ENCODE measurements at places on chromosomes 2 and 18.
A peak's percentile ranks its signal among the peaks of the same experiment; 100 is the strongest.

DNA sequence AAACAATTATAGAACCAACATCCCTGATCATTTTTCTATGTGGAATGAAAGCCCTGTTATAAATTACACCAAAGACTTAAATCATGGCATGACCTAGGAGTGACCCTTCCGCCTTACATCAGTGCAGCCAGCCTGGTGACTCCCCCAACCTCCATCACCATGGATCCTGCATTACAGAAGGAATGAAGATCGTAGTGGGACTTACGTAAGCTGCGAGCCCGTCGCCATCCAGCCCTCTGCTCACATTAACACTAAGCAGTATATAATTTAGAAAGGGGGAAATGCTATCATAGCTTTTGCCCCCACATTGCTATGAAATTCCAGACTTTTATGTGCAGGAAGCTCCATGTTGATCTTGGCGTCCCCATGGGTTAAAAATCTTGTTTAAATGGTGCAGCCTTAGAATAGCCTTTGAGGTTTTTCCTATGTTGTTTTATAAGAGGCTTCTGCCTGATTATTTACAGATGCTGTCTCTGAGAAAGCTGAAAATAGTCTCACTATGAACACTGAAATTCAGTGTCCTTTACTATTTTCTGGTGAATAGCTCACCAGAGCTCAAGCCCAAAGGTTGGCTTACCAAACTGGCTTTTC is 76.3 kb downstream of the COLEC12 start:
- DNase-seq: no peak

DNA sequence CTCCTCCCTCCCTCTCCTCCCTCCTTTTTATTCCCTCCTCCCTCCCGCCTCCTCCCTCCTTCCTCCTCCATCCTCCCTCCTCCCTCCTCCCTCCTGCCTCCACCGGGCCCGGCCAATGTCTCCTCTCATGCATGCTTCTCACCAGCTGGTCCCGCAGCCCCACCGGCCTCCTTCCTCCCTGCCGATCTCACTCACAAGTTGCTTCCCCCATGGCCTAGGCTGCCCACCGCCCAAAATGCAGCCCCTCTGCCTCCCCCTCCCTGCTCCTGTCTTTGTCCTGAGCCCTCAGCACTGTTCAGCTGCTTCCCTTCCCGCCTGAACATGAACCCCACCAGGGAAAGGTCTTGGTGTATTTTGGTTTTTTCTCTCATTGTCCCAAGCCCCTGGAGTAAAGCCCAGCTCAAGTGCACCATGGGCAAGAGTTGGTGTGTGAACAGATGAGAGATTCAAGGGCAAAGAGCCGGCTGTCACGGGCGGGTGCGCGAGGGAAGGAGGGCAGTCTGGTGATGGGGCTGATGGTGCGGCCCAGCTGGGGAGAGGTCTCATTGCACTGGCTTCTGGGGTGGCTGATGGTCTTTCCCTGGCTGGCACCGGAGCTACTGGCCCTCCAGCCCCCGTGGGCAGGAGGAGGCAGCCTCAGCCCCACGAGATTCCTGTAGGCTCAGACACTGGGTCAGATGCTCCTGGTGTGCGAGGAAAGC is 117.6 kb downstream of the TWIST2 start:
- DNase-seq: no peak

DNA sequence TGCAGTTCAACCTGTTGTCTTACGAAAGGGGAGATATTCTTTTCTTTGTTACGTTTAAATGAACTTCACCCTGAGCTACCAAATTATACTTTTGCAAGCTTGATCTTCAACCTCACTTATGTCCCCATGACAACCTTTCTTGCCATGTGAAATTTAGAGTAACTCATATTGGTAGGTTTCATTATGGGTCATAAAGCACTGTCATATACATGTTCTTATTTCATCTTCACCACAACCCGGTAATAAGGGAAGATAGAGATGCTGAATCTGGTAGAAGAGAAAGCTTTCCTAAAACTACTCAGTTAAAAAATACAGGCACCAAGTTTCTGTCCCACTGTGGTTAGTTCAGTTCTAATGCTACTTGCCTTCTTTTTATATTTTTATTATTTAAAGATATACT is 208.5 kb upstream of the NRP2 start:
- DNase-seq: no peak

GRCh38 chr2:191697870-191698269 is 19.9 kb downstream of the NABP1 start:
- no peak for DNase-seq

GRCh38 chr2:1701556-1702185 is 42.6 kb downstream of the PXDN start:
- no peak for DNase-seq

GRCh38 chr2:236176417-236176816 is 8.2 kb upstream of the GBX2 start:
- peak; percentile 30 for DNase-seq

GRCh38 chr2:212066546-212066945 is 472.1 kb downstream of the ERBB4 start:
- DNase-seq: no peak

GRCh38 chr2:127829845-127830246 is 18.9 kb upstream of the WDR33 start:
- no peak for DNase-seq

- no peak for DNase-seq
These were observed 9.8 kb upstream of the GPC1 start for GRCh38 chr2:240425697-240426096.

DNA sequence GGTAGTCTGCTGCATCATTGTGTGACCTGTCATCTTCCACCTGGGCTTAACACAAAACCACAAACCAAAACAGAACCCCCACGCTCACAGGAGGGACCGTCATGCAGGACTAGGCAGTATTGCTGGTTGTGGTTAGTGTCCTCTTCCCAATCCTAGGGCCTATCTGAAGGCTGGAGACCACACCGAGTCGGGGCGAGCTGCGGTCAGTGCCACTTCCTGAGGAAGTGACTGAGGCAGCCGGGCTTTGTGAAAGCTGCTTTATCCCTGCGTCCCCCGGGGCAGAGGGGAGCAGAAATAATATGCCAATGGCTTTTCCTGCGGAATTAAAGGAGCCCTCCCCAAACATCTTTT is 22.9 kb downstream of the ZNF532 start:
- peak; percentile 28 for DNase-seq

DNA sequence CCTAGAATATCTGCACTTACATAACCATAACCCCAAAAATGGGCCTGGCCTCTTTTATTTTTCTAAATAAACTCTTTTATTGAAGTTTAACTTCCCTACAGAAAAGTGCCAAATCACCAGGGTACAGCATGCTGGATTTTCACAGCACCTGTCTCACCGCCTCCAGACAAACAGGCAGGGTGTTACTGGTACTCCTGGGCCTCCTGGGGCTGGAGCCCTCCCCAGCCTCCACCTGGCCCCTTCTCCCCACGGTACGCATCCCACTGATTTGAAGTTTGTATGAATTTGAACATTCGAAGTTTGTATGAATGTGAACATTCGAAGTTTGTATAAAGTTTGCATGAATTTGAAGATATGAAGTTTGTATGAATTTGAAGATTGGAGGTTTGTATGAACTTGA is 232.1 kb downstream of the NDUFA10 start:
- DNase-seq: no peak

GRCh38 chr2:241940329-241940728 is 70.8 kb downstream of the RTP5 start:
- peak; percentile 23 for DNase-seq

DNA sequence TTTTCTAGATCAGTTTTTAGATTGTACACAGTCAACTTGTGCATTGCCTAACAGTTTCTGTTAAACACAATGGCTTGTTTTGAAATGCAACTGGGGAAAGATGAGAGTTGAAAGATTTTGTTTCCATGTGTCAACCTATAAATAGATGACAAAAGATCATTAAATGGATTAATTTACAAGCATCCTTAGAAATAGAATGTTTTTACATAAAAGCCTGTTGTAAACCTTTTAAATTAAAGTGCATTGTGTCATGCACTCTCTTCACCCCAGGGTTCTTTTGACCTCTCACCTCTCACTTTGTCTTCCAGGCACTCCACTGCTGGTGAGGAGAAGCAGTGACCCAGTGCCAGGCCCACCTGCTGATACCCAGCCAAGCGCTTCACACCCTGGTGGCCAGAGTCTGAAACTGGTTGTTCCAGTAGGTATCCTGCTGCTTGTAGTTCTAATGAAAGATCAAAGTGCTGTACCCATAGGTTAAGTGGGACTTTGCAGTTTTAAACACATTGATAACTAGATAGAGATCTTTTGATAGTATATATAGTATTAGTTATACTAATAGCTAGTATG is 502.1 kb downstream of the PARD3B start:
- DNase-seq: no peak

GRCh38 chr18:28068207-28068606 is 108.7 kb downstream of the CDH2 start:
- no peak for DNase-seq

DNA sequence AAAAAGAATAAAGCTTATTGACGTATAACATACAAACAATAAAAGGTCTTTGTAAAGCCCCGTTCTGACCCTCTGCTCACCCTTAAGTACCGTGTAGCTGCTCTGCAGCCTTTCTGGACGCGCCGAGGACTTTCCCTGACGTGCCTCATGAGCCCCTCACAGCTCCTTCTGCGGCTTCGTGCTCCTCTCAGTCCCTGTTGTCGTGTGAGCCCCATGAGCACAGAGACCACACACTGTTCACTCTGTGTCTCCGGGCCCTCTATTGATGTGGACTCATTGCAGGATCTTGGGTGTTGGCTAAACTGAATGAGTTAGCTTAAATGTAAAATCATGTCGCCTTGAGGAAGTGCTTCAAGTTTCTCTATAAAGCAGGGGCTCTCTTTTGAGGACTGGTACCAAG is 43.6 kb upstream of the INHBB start:
- DNase-seq: no peak

DNA sequence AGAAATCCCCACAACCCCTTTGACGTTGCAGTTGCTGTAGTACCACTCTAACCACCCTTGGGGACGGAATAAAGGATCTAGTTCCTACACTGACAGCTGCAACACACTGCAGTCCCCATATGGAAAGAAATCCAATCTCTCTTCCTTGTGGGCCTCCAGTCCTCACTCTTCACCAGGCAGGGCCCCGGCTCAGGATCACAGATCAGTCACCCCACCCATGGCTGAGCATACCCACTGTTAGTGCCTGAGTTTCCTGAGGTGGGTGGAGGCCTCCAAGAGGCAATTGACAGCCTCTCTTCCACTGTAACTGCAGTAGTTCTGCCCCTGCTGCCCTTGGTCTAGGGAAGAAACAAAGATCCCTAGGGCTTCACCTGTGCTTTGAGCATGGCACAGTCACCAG is 670.0 kb upstream of the CDH2 start:
- no peak for DNase-seq

GRCh38 chr2:15844211-15844801 is 96.0 kb upstream of the MYCN start:
- peak; percentile 14 for DNase-seq

DNA sequence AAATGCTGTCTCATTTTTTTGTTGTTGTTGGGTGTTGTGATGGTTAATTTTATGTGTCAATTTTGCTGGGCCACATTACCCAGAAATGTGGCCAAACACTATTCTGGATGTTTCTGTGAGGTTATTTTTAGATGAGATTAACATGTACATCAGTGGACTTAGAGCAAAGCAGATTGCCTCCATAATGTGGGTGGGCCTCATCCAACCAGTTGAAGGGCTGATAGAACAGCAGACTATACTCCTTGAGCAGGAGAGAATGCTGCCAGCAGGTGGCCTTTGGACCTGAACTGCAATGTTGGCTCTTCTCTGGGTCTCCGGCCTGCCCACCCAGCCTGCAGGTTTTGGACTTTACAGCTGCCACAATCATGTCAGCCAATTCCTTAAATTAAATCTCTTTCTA is 169.0 kb downstream of the FTCDNL1 start:
- no peak for DNase-seq

GRCh38 chr2:117692001-117692763 is 122.3 kb upstream of the DDX18 start:
- DNase-seq: no peak

DNA sequence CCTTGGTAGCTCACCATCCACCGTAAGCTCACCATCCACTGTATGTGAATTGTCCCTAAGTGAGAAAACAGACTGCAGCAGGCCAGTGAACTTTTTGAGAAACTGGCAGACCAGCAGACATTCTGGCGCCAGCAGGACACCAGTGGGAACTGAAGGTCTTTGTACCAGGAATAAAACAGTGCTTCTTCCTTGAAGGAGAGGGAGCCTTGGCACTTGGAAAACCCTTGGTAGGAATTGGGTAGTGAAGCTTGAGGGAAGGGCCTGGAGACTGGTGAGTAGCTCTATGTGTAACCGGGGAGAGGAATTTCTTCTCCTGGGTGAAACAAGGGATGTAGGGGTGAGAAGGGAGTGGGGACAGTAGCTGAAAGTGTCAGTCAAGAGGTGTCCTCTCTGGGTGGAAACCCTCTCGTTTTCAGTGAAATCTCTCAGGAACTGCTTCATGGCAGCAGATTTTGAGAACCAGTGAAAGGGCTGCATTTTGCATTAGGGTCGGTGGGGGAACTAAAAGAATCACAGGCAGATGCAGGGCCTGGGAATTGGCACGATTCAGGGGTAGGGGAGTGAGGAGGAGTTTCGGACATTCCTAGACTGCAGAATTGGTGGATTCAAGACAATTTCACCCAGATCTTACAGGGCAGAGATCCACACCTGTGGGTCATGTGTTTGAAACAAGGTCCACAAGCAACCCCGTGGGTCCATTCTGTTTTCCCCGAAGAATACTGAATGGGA is 131.5 kb upstream of the DLX2 start:
- no peak for DNase-seq

- no peak for DNase-seq
These were observed 26.5 kb downstream of the EIF4E2 start for GRCh38 chr2:232576995-232577394.

DNA sequence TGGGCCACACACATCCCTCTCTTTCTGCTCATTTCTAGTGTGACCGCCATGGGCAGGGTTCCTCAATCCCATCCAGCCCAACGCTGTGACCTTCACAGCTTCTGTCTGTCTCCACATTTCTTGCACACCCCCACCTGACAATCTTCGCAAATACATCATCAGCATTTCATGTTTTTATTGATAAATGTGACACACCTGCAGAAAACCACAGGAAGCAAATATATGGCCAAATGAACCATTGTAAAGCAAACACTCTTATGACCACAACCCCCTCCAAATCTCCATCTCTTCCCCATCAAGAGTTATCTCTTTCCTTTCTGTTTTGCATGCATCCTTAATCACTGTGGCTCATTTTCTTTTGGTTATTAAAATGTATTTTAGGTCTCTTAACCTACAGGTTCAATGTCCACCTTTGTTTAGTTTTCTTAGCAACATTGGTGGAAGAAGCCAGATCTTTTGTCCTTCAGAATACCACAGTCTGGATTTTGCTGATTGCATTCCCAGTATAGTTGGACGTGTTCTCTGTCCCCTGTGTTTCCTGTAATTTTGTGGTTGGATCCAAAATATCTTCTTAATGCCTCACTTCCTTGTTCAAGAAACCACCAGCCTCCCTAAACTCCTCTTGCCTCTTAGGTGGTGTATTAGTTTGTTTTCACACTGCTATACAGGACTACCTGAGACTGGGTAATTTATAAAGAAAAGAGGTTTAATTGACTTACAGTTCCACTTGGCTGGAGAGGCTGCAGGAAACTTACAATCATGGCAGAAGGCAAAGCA is 9.8 kb upstream of the NCK2 start:
- no peak for DNase-seq

DNA sequence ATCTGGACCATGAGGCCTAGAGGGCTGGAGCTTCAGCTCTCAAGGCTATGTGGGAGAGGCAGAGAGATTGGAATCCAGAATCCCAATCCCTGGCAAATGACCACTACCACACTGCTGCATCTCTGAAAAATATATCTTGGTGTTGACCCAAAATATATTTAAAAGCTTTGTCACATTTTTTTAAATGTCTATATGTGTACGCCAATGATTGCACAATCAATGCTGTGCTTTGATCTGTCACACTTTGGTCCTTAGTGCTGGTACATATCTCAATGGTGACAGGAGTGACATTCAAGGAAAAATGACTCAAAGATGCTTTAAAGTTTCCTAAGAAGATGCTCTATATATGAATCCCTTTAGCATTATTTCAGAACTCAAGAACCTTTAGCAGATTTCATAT is 31.7 kb upstream of the NEDD4L start:
- no peak for DNase-seq

Measured in hematopoietic multipotent progenitor cell treated with erythropoietin and hydrocortisone succinate and interleukin-3 and kit ligand, for 8 days (in vitro differentiated cells).